ENCODE measurements at places on chromosomes 2 and 18. TPM values are rescaled to one million over a fixed set of nuclear protein-coding genes. Genes with fewer than 3 reads are reported as not detected.

GRCh38 chr2:157077753-157078350 lies 179.7 kb upstream of the GALNT5 start:
- H3K4me1 ChIP-seq, result no peaks in the 10 kb centered on the region
- no peak for DNase-seq
- peaks cover 5% of the 10 kb centered on the region for H3K27me3 ChIP-seq
- H3K4me3 ChIP-seq, result no peak overlapping the region
- no peaks in the 10 kb centered on the region for H3K36me3 ChIP-seq
- no peak overlapping the region for H3K27ac ChIP-seq

- H3K36me3 ChIP-seq, result no peaks in the 10 kb centered on the region
- peaks cover 24% of the 10 kb centered on the region for H3K27me3 ChIP-seq
- DNase-seq, result no peak
- no peaks in the 10 kb centered on the region for H3K4me1 ChIP-seq
- no peak overlapping the region for H3K4me3 ChIP-seq
Observed at GRCh38 chr18:61530681-61531080, 197.5 kb downstream of the CDH20 start.

- no peak for DNase-seq
- H3K4me3 ChIP-seq, result no peak overlapping the region
- H3K27me3 ChIP-seq, result peaks cover 29% of the 10 kb centered on the region
- H3K4me1 ChIP-seq, result peaks cover 12% of the 10 kb centered on the region
- no peak overlapping the region for H3K27ac ChIP-seq
Observed at GRCh38 chr2:9114458-9114857, 92.2 kb upstream of the ASAP2 start.

Gene NAPG
- 31.2 TPM for total RNA-seq

Gene TRMT61B
- 17.7 TPM for total RNA-seq

GRCh38 chr2:47223980-47224379 lies 68.9 kb upstream of the STPG4 start:
- DNase-seq, result no peak
- no peak overlapping the region for H3K27ac ChIP-seq
- H3K27me3 ChIP-seq, result peaks cover 16% of the 10 kb centered on the region
- H3K36me3 ChIP-seq, result no peaks in the 10 kb centered on the region
- H3K4me3 ChIP-seq, result no peak overlapping the region

- DNase-seq, result no peak
- H3K27ac ChIP-seq, result no peak overlapping the region
- no peaks in the 10 kb centered on the region for H3K27me3 ChIP-seq
- H3K36me3 ChIP-seq, result peaks cover 8% of the 10 kb centered on the region
- H3K4me1 ChIP-seq, result peaks cover 10% of the 10 kb centered on the region
Observed at GRCh38 chr2:10614939-10615338, 74.8 kb downstream of the NOL10 start.

- DNase-seq, result peak; percentile 81
- no peaks in the 10 kb centered on the region for H3K27me3 ChIP-seq
- H3K4me3 ChIP-seq, result peak within 1 kb of the TSS; percentile 94
- H3K36me3 ChIP-seq, result peaks cover 3% of the 10 kb centered on the region
- H3K4me1 ChIP-seq, result peaks cover 40% of the 10 kb centered on the region
- H3K27ac ChIP-seq, result peak within 1 kb of the TSS; percentile 94
Observed at GRCh38 chr2:85538507-85539360, at the start of gene MAT2A. Gene MAT2A, plus strand, starts transcription at chr2:85539168. Its CDS starts 120 bp downstream, at chr2:85539288.

- H3K36me3 ChIP-seq, result no peaks in the 10 kb centered on the region
- no peak for DNase-seq
- H3K27ac ChIP-seq, result no peak overlapping the region
- H3K4me1 ChIP-seq, result no peaks in the 10 kb centered on the region
Observed at GRCh38 chr2:40477361-40477760, 25.5 kb upstream of the SLC8A1 start.

- no peak overlapping the region for H3K27ac ChIP-seq
- H3K4me3 ChIP-seq, result no peak overlapping the region
- no peak for DNase-seq
- H3K36me3 ChIP-seq, result no peaks in the 10 kb centered on the region
Observed at GRCh38 chr18:7071600-7071999, 46.0 kb downstream of the LAMA1 start.

GRCh38 chr2:210224941-210225672 lies at the start of gene ACADL:
Gene ACADL, minus strand, starts transcription at chr2:210225447. Its CDS starts 184 bp downstream, at chr2:210225263.
- no peak within 1 kb of the TSS for H3K27ac ChIP-seq
- H3K36me3 ChIP-seq, result no peaks in the 10 kb centered on the region
- H3K27me3 ChIP-seq, result peaks cover 67% of the 10 kb centered on the region

Gene STARD6
- not detected for total RNA-seq

Gene ZBTB7C
- total RNA-seq, result 0.07 TPM

GRCh38 chr2:141806090-141806489 lies 324.7 kb downstream of the LRP1B start:
- no peaks in the 10 kb centered on the region for H3K36me3 ChIP-seq
- no peak overlapping the region for H3K27ac ChIP-seq
- no peak overlapping the region for H3K4me3 ChIP-seq
- DNase-seq, result no peak
- no peaks in the 10 kb centered on the region for H3K27me3 ChIP-seq

Gene ATP6V1B1
- not detected for total RNA-seq

DNA sequence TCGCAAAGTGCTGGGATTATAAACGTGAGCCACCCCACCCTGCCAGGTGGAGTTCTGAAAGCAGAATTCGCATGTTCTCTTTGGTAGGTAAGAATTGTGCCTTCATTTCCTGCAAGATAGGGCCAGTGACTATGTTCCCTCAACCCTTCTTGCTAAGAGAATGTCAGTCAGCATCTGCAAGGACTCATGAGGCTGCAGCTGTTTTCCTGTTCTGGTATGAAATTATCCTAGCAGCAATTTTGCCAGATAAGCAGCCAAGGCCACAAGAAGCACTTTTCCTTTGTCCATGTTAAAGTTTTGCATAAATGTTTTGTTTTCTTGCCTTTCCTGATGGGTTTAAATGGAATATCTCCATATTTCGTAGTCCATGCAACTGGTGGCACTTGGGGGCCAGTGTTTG lies 6.8 kb upstream of the ARHGAP28 start:
- H3K4me1 ChIP-seq, result no peaks in the 10 kb centered on the region
- no peaks in the 10 kb centered on the region for H3K36me3 ChIP-seq
- H3K27ac ChIP-seq, result no peak overlapping the region
- no peaks in the 10 kb centered on the region for H3K27me3 ChIP-seq
- H3K4me3 ChIP-seq, result no peak overlapping the region

GRCh38 chr2:156379071-156379470 lies 46.5 kb upstream of the NR4A2 start:
- peaks cover 6% of the 10 kb centered on the region for H3K27me3 ChIP-seq
- no peaks in the 10 kb centered on the region for H3K36me3 ChIP-seq
- H3K4me3 ChIP-seq, result no peak overlapping the region
- no peaks in the 10 kb centered on the region for H3K4me1 ChIP-seq

DNA sequence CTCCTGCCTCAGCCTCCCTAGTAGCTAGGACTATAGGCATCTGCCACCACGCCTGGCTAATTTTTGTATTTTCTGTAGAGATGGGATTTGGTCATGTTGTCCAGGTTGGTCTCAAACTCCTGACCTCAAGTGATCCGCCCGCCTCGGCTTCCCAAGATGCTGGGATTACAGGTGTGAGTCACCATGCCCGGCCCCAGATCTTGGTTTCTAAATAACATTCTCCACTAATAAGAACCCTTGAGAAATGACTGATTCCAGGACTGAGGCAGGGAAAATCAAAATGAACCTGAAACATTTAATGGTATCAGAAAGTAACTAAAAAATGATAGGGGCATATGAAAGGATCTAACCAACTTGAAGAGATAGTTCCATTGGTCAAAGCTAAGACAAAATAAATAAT lies 34.0 kb downstream of the BMPR2 start:
- no peak overlapping the region for H3K27ac ChIP-seq
- H3K27me3 ChIP-seq, result no peaks in the 10 kb centered on the region

GRCh38 chr18:28541276-28541930 lies 364.5 kb upstream of the CDH2 start:
- H3K4me3 ChIP-seq, result no peak overlapping the region
- no peak for DNase-seq
- H3K27me3 ChIP-seq, result no peaks in the 10 kb centered on the region
- H3K36me3 ChIP-seq, result no peaks in the 10 kb centered on the region

Gene CPS1
- total RNA-seq, result 0.67 TPM

Gene CNGA3
- not detected for total RNA-seq

DNA sequence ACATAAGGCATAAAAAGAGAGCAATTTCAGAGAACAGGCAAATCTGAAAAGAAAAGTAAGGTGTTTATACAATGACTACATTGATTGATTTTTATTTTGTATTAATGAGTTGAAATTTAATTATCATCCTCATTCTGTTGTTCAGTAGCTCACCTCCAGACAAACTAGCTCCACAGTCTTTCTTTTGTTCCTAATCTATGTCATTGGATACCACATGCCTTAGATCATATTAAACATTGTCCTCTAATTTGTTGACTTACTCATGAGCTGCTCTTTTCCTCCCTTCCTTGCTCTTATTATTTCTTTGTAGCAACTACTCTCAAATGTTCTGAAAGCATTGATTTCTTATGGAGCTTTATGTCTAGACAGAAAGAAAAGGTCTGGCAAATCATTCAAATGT lies 185.5 kb upstream of the ZSWIM2 start:
- no peaks in the 10 kb centered on the region for H3K36me3 ChIP-seq
- no peak overlapping the region for H3K4me3 ChIP-seq
- no peaks in the 10 kb centered on the region for H3K27me3 ChIP-seq
- H3K27ac ChIP-seq, result no peak overlapping the region
- no peak for DNase-seq

GRCh38 chr2:19670303-19670702 lies 231.5 kb downstream of the TTC32 start:
- no peaks in the 10 kb centered on the region for H3K36me3 ChIP-seq
- no peak overlapping the region for H3K4me3 ChIP-seq
- DNase-seq, result no peak
- no peak overlapping the region for H3K27ac ChIP-seq
- H3K27me3 ChIP-seq, result peaks cover 66% of the 10 kb centered on the region

Gene IL1F10
- total RNA-seq, result not detected

DNA sequence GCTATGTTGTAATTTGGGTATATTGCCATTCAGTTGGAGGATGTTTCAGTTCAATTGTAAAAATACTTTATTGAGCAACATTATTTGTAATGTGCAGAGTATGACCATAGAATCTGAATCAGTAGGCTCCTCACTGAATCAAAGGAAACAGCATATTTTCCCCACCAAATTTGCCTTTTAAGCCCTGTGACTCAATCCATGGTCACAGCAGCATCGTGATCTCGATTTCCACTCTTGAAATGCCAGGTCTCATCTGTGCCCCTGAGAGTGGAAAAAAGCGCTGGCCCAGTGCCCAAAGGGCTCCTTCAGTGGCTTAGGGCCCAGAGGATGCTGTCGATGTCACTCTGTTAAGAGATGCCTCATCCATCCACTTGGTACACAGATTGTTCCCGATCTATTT lies 57.5 kb downstream of the FHOD3 start:
- H3K27ac ChIP-seq, result no peak overlapping the region
- H3K4me1 ChIP-seq, result no peaks in the 10 kb centered on the region
- H3K27me3 ChIP-seq, result peaks cover 57% of the 10 kb centered on the region
- H3K4me3 ChIP-seq, result no peak overlapping the region
- no peak for DNase-seq

Gene ZSWIM2
- not detected for total RNA-seq

DNA sequence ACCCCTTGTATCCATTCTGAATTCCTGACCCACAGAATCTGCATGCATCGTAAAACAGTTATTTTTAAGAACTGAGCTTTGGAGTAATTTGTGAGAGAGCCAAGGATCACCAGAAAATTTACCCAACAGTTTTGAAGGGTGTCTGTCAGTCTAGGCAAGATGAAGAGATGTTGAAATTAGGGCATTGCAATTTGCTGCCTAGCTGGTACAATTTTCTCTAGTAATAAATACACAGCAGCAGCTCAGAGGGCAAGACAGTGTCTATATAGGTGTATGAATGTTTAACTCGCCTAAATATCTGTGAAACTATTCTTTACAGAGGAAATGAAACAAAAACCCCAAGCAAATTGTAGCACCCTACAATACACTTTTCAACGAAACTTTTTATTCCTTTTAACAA lies 377.8 kb upstream of the POU3F3 start:
- no peak overlapping the region for H3K4me3 ChIP-seq
- H3K36me3 ChIP-seq, result no peaks in the 10 kb centered on the region
- no peaks in the 10 kb centered on the region for H3K4me1 ChIP-seq
- no peak overlapping the region for H3K27ac ChIP-seq

GRCh38 chr18:35510076-35510651 lies 12.4 kb upstream of the INO80C start:
- no peak overlapping the region for H3K4me3 ChIP-seq
- no peaks in the 10 kb centered on the region for H3K36me3 ChIP-seq
- H3K27me3 ChIP-seq, result peaks cover 28% of the 10 kb centered on the region
- no peaks in the 10 kb centered on the region for H3K4me1 ChIP-seq
- DNase-seq, result no peak

- peak; percentile 42 for DNase-seq
- peaks cover 34% of the 10 kb centered on the region for H3K4me1 ChIP-seq
- H3K27me3 ChIP-seq, result peaks cover 48% of the 10 kb centered on the region
- peak overlapping the region; percentile 21 for H3K27ac ChIP-seq
- peak overlapping the region; percentile 92 for H3K4me3 ChIP-seq
Observed at GRCh38 chr2:46297546-46298271, 502 bp downstream of the EPAS1 start.

Gene TRPM8
- not detected for total RNA-seq
